ENCODE measurements at places on chromosomes 4 and X.

DNA sequence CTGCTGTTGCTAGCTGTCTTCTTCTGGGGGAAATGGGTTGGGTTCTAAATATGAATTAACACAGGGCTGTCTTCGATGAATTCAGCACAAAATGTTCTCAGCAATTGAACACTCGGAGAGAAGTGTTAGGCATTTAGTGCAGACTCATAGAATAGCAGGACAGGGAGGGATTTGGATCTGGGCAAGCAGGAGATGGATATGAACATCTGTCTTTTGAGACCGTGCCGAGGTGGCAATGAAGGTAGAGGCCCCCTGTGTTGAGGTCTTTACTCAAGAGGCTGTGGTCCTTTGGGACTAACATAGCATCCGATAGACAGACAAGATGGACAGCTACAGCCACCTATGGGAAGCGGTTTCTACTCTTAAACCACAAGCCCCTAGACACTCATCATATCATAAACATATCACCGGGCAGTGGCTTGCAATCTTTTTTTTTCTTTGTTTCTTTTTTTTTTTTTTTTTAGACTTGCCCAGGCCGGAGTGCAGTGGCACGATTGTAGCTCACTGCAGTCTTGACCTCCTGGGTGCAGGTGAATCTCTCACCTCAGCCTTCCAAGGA lies 6.7 kb downstream of the CD99 start:
- DNase-seq: no peak

DNA sequence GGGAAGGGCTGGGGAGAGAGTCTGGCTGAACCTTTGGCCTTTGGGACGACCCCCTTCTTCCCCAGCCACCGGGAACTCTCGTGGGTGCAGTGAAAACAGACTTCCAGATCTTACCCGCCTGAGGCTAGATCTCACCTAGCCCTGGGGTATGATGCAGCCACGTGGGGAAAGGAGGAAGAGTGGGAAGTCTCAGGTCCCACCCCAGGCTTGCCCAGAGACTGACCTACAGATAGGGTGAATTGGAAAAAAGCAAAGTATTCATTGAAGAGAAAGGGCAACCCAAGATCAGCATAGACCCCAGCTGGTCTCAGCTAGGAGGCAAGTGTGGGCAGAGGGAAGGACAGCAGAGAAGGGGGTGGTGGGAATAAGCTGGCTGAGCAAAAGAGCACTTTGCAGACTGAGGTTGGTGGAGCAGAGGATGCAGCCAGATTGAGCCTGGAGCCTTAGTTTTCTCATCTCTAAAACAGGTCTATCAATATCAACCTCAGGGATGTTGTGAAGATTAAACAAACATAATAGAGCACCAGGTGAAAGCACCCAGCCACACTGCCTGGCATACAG lies 4.2 kb upstream of the EFNB1 start:
- DNase-seq: no peak

- DNase-seq: no peak
Observed at GRCh38 chrX:78124307-78124706, 15.1 kb downstream of the TAF9B start.

- no peak for DNase-seq
Observed at GRCh38 chr4:76995776-76996175, 46.2 kb downstream of the SEPTIN11 start.

Data from activated CD4-positive, alpha-beta T cell treated with anti-CD3 and anti-CD28 coated beads for 4 hours (primary cell).